ENCODE measurements at places on chromosomes 7 and 10.

DNA sequence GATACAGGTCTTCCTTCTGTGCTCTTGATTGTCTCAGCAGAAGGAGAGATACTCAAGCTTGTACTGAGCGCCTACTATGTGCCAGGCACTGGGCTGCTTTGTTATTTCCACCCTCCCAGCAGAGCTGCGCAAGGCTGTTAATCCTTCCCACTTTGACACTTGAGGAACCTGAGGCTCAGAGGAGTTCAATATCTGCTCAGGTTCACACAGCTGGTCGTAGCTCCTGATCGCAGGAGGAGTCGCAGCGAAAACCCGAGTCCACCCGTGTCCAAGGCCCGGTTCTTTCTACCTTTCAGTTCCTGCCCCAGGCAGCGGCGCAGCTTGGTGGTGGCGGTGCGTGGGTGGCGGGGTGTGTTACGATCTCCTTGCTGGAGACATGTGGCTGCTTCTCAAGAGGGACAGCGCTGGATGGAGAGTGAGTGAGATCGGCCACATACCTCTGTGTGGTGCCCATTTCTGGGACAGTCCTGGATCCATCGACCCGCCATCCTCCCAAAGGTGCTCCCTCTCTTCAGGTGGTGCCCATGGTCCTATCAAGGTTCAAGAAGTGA lies 26.5 kb upstream of the SAMD8 start:
- H3K4me1 ChIP-seq, result peaks cover 3% of the 10 kb centered on the region
- no peak for DNase-seq
- no peaks in the 10 kb centered on the region for H3K27me3 ChIP-seq
- H3K4me3 ChIP-seq, result no peak overlapping the region

GRCh38 chr10:119680050-119680449 lies 28.9 kb downstream of the BAG3 start:
- H3K4me3 ChIP-seq, result no peak overlapping the region

- H3K4me1 ChIP-seq, result peaks cover 15% of the 10 kb centered on the region
- no peaks in the 10 kb centered on the region for H3K27me3 ChIP-seq
- no peaks in the 10 kb centered on the region for H3K36me3 ChIP-seq
- no peak overlapping the region for H3K4me3 ChIP-seq
Measured at GRCh38 chr10:80684259-80684658, 146.6 kb downstream of the SH2D4B start.

DNA sequence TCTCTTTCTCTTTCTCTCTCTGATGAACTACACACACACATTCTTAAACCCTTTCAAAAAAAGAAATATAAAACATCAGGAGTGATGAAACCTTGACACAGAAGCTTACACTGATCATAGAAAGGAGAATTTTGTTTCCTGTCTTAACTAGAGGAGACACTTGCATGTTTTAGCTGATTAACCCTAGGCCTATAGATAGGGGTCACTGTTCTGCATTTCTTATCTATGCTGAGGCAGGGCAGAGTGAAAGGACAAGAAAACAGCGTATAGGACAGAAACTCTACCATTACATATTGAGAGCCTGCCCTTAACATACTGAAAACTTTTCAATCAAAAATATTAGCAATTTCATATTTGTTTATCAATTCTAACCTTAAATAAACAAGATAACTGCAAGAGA lies 680.6 kb upstream of the MBL2 start:
- no peaks in the 10 kb centered on the region for H3K27me3 ChIP-seq
- DNase-seq, result no peak
- no peaks in the 10 kb centered on the region for H3K36me3 ChIP-seq
- no peak overlapping the region for H3K4me3 ChIP-seq
- no peak overlapping the region for H3K27ac ChIP-seq

- DNase-seq, result no peak
- H3K4me1 ChIP-seq, result no peaks in the 10 kb centered on the region
- H3K27me3 ChIP-seq, result no peaks in the 10 kb centered on the region
Measured at GRCh38 chr7:45682358-45682735, 108.2 kb downstream of the ADCY1 start.

GRCh38 chr7:151083071-151083823 lies at the start of gene TMUB1:
TSS of gene TMUB1 (minus strand) at chr7:151083493. CDS start at chr7:151082563, 930 bp downstream.
- peaks cover 55% of the 10 kb centered on the region for H3K4me1 ChIP-seq
- peak; percentile 88 for DNase-seq
- H3K4me3 ChIP-seq, result peak within 1 kb of the TSS; percentile 91
- no peaks in the 10 kb centered on the region for H3K36me3 ChIP-seq
- H3K27me3 ChIP-seq, result no peaks in the 10 kb centered on the region

- no peak overlapping the region for H3K27ac ChIP-seq
- H3K4me1 ChIP-seq, result no peaks in the 10 kb centered on the region
- no peaks in the 10 kb centered on the region for H3K36me3 ChIP-seq
- DNase-seq, result no peak
- H3K27me3 ChIP-seq, result no peaks in the 10 kb centered on the region
Measured at GRCh38 chr7:55288070-55288824, 76.9 kb upstream of the LANCL2 start.

DNA sequence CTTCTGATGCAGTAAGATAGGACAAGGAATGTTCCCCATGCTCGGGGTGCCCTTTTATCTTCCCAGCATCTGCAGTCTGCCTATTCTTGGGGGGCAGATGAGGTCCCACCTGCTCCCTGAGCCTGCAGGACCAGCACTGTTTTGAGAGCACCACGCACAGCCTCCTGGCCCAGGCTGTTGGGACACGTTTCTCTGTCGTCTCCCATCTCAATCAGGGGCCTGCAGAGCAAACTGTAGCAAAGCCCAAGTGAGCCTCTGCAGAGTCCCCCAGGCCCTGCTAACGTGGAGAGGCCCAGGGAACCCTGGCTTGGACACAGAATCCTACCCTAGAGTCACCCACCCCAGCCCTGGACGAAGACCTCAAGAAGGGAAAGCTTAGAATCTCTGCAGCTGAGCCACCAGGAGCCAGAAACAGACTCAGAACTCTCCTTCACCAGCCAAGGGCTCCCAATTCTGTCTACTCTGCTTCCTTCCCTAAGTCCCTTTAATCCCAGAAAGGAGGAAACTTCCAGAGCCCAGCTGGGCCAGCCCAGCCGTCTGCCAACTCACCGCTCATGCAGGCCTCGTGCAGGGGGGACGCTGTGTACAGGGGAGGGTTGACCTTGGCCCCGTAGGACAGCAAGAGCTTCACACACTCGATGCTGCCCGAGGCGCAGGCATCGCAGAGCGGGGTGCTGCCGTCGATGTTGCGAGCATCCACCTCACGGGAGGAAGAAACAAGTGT lies 15.6 kb downstream of the ASB13 start:
- H3K27me3 ChIP-seq, result no peaks in the 10 kb centered on the region
- H3K36me3 ChIP-seq, result no peaks in the 10 kb centered on the region
- peaks cover 9% of the 10 kb centered on the region for H3K4me1 ChIP-seq
- no peak for DNase-seq
- no peak overlapping the region for H3K27ac ChIP-seq
- no peak overlapping the region for H3K4me3 ChIP-seq

GRCh38 chr7:139930286-139930965 lies 101.4 kb downstream of the TBXAS1 start:
- no peaks in the 10 kb centered on the region for H3K36me3 ChIP-seq
- no peak overlapping the region for H3K27ac ChIP-seq
- H3K4me3 ChIP-seq, result no peak overlapping the region
- no peak for DNase-seq
- H3K27me3 ChIP-seq, result no peaks in the 10 kb centered on the region

- no peaks in the 10 kb centered on the region for H3K27me3 ChIP-seq
- peak overlapping the region; percentile 49 for H3K27ac ChIP-seq
- H3K4me1 ChIP-seq, result peaks cover 19% of the 10 kb centered on the region
- no peaks in the 10 kb centered on the region for H3K36me3 ChIP-seq
Measured at GRCh38 chr7:92785923-92786322, 50.5 kb downstream of the CDK6 start.

DNA sequence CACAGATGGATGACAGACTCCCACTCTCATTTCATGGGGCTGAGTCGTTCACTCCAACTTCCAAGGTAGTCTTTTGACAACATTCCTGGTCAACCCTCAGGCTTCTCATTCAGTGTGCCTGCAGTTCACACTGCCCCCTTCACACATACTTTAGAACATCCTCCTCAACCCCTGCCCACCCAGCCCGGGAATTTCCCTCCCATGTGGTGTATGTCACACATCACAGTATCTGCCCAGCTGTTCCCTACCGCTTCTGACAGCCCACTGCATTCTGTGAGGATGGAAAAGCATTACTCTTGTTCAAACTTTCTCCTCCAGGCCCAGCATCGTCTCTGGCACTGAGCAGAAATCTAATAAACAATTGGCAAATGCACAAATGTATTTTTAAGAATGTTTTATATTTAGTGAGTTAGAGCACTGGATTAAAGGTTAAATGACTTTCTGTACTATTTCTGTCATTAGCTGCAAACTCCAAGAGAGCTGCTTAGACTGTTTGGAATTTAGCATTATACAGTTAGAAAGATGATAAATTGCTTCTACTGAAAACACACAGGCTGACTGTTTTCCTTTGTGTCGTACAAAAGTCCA lies 110.4 kb downstream of the SFMBT2 start:
- no peaks in the 10 kb centered on the region for H3K36me3 ChIP-seq
- H3K27ac ChIP-seq, result peak overlapping the region; percentile 45
- no peaks in the 10 kb centered on the region for H3K27me3 ChIP-seq

- no peak for DNase-seq
- H3K4me1 ChIP-seq, result no peaks in the 10 kb centered on the region
- no peaks in the 10 kb centered on the region for H3K27me3 ChIP-seq
- no peaks in the 10 kb centered on the region for H3K36me3 ChIP-seq
Measured at GRCh38 chr10:77268721-77269120, 368.9 kb downstream of the KCNMA1 start.
